ENCODE measurements at places on chromosomes 2 and 18. TPM values are rescaled to one million over a fixed set of nuclear protein-coding genes. Genes with fewer than 3 reads are reported as not detected.

DNA sequence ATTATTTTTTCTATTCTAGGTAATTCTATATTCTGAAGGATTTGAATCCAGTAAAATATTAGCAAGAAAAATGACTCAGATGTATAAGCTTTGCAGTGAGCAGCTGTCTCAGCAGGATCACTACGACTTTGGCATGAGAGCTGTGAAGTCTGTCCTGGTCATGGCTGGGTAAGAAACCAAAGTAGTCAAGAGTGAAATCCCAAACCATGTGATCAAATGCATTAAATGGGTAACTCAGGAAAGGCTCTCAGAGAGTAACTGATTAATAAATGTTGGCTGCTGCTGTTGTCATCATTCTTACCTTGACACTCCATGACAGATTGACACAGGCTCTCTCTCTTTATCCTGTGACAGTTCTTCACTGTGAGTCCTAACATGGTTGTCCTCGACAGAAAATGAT, 124.1 kb downstream of the DNAH6 start:
- no peaks in the 10 kb centered on the region for H3K4me1 ChIP-seq
- H3K27ac ChIP-seq: no peak overlapping the region
- peaks cover 5% of the 10 kb centered on the region for H3K36me3 ChIP-seq
- no peak for DNase-seq
- H3K4me3 ChIP-seq: no peak overlapping the region

DNA sequence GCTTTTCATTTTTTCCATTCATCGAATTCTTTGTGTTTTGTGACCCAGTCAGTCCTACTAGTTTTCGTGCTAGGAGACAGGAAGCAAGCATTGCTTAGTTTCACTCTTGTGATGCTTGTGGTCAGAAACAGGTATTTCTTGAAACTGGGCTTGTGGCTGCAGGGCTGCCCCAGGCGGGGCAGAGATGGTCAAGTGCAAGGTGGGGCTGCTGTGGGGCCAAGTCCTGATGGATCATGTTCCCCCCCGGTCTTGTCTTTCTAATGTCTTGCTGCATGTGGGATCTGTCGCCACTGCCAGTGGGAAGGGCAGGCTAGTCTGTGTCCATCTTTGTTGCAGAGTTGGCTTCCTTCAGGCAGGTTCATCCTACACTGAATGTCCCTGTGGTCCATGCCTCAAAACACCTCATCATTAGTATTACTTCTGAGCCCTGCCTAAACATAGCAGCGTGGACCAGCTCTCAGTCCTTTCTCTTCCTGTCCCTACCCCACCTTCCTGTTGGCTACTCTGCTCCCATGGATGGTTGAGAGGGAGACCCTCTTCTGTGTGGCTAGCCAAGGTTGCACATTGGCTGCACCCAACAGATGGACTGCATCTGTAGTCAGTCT, 38.7 kb downstream of the INPP4A start:
- H3K36me3 ChIP-seq: no peaks in the 10 kb centered on the region
- no peak for DNase-seq
- no peaks in the 10 kb centered on the region for H3K27me3 ChIP-seq
- H3K4me1 ChIP-seq: peaks cover 43% of the 10 kb centered on the region

GRCh38 chr2:241225983-241226382, 37.5 kb downstream of the ANO7 start:
- no peak for DNase-seq
- H3K27ac ChIP-seq: no peak overlapping the region
- no peak overlapping the region for H3K4me3 ChIP-seq
- peaks cover 72% of the 10 kb centered on the region for H3K36me3 ChIP-seq

TWIST2 gene
- 9.1 TPM for total RNA-seq

- H3K4me3 ChIP-seq: no peak overlapping the region
- H3K27ac ChIP-seq: no peak overlapping the region
- DNase-seq: no peak
- H3K27me3 ChIP-seq: no peaks in the 10 kb centered on the region
Observed at GRCh38 chr2:210493528-210493927, 17.0 kb upstream of the LANCL1 start.

VIT gene
- 1.5 TPM for total RNA-seq

ATIC gene
- total RNA-seq: 28.6 TPM

BCL2 gene
- total RNA-seq: 34.4 TPM

DNA sequence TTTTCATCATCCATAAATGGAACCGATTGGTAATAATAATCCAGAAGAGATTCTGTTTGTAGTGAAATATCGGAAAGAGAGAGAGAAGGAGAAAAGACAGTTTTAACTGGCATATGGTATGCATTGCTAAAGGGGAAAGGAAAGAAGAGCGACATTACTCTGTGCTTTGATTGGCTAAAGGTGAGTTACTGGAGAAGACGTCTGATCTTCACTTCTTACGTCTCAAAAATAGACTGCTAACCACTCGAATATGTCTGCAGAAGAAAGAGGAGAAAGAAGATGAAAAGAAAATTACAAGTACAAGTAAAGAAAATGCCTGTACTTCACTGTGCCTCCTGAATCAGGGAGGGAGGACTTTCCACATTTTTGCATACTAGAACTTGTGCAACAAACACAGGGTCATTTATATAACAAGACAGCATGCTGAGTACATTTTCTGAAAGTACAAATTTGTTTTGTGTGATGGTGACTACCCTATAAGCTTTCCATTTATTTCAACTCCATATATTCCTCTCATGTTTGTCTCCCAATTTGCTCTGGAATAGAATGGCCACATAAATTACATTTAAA, 787.2 kb downstream of the RNF144A start:
- H3K27ac ChIP-seq: no peak overlapping the region
- DNase-seq: no peak
- no peak overlapping the region for H3K4me3 ChIP-seq
- no peaks in the 10 kb centered on the region for H3K27me3 ChIP-seq
- H3K36me3 ChIP-seq: no peaks in the 10 kb centered on the region
- peaks cover 3% of the 10 kb centered on the region for H3K4me1 ChIP-seq

DSC3 gene
- 9.5 TPM for total RNA-seq

DUSP19 gene
- 5.7 TPM for total RNA-seq

DNA sequence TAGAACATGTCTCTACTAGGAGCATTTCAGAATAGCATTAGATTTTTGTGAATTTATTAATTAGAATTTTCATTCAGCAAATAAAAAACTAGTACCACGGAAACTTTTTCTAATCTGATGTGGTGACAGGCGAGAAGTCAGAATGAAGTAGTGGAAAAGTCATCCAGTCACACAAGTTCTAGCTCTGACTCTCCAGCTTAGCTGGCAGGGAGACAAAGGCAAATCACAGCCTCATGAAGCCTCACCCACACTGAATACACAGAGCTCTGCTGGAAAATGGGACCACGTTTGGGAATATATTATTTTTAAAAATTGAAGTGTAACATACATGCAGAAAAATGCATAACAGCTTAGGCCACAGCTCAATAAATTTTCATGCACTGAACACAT, 86.1 kb downstream of the L3MBTL4 start:
- peak; percentile 50 for DNase-seq
- H3K36me3 ChIP-seq: no peaks in the 10 kb centered on the region
- H3K27ac ChIP-seq: no peak overlapping the region
- H3K4me1 ChIP-seq: no peaks in the 10 kb centered on the region

DNA sequence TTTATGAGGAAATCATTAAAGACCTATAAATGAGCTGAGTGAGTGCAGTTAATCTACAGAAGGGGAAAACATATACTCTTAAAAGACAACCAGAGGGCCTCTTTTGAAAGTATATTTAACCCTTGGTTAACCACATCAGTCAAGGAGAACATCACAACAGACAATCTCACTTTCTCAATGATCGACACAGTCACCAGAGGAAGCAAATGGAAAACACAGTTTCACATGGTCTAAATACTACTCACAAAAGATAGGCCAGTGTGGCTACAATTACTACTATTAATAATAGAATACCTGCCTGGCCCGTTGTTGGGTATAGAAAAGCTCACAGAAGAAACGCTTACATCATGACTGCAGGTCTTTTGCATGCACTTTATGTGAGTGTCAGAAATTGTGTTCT, 426.2 kb downstream of the NCKAP5 start:
- H3K4me3 ChIP-seq: no peak overlapping the region
- H3K4me1 ChIP-seq: no peaks in the 10 kb centered on the region
- H3K36me3 ChIP-seq: no peaks in the 10 kb centered on the region
- DNase-seq: no peak

DNA sequence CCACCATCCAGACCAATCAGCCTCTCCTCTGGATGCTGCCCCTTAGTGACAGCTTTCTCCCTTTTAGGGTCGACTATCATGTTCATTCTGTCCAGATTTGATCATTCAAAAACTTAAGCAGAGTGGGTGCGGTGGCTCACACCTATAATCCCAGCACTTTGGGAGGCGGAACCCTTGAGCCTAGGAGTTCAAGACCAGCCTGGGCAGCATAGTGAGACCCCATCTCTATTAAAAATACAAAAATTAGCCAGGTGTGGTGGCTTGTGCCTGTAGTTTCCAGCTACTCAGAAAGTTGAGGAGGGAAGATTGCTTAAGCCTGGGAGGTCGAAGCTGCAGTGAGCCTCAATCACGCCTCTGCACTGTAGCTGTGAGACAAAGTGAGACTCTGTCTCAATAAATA, 68.3 kb upstream of the ZCCHC2 start:
- H3K27me3 ChIP-seq: no peaks in the 10 kb centered on the region
- DNase-seq: no peak
- H3K36me3 ChIP-seq: no peaks in the 10 kb centered on the region
- no peak overlapping the region for H3K27ac ChIP-seq

GRCh38 chr2:128445523-128445900, 126.8 kb upstream of the HS6ST1 start:
- no peaks in the 10 kb centered on the region for H3K36me3 ChIP-seq
- no peaks in the 10 kb centered on the region for H3K27me3 ChIP-seq
- H3K27ac ChIP-seq: no peak overlapping the region
- H3K4me1 ChIP-seq: peaks cover 55% of the 10 kb centered on the region

MDH1B gene
- total RNA-seq: 14.4 TPM

CYTIP gene
- total RNA-seq: 5.9 TPM

ABCG8 gene
- total RNA-seq: 0.33 TPM

DNA sequence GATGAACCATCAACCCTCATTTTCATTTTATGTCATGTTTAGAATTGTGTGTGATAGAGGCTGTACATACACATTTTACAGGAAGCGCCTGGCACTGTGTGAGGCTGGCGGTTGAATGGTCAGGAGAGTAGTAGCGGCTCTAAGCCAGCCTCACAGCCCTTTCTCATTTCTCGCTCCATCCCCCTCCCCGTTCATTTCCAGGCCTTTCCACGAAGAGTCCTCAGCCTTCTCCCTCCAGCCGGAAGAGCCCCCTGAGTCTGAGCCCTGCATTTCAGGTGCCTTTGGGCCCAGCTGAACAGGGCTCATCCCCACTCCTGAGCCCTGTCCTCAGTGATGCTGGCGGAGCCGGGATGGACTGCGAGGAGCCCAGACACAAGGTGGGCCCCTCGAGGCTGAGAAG, 51.8 kb downstream of the STK25 start:
- no peak overlapping the region for H3K27ac ChIP-seq
- no peak overlapping the region for H3K4me3 ChIP-seq
- H3K36me3 ChIP-seq: peaks cover 17% of the 10 kb centered on the region
- no peaks in the 10 kb centered on the region for H3K27me3 ChIP-seq

DNA sequence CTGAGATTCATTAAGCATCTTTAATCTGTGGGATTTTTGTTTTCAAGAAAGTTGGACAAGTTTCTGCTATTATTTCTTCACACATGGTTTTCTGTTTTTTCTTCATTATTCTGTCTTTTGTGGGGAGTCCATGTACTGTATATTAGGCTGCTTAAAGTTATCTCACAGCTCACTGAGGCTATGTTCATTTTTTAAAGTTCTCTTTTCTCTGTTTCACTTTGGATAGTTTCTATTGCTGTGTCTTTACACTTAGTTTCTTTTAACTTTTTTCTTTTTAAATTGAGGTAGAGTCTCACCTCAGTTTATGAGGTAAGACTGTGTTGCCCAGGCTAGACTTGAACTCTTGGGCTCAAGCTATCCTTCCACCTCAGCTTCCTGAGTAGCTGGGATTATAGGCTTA, 8.6 kb downstream of the OSBPL6 start:
- H3K36me3 ChIP-seq: peaks cover 7% of the 10 kb centered on the region
- H3K4me1 ChIP-seq: peaks cover 3% of the 10 kb centered on the region
- H3K27me3 ChIP-seq: no peaks in the 10 kb centered on the region
- no peak overlapping the region for H3K4me3 ChIP-seq
- DNase-seq: no peak

GRCh38 chr18:79424880-79425568, 29.3 kb downstream of the NFATC1 start:
- DNase-seq: no peak
- no peak overlapping the region for H3K27ac ChIP-seq
- H3K4me3 ChIP-seq: no peak overlapping the region
- peaks cover 38% of the 10 kb centered on the region for H3K36me3 ChIP-seq
- no peaks in the 10 kb centered on the region for H3K27me3 ChIP-seq

DNA sequence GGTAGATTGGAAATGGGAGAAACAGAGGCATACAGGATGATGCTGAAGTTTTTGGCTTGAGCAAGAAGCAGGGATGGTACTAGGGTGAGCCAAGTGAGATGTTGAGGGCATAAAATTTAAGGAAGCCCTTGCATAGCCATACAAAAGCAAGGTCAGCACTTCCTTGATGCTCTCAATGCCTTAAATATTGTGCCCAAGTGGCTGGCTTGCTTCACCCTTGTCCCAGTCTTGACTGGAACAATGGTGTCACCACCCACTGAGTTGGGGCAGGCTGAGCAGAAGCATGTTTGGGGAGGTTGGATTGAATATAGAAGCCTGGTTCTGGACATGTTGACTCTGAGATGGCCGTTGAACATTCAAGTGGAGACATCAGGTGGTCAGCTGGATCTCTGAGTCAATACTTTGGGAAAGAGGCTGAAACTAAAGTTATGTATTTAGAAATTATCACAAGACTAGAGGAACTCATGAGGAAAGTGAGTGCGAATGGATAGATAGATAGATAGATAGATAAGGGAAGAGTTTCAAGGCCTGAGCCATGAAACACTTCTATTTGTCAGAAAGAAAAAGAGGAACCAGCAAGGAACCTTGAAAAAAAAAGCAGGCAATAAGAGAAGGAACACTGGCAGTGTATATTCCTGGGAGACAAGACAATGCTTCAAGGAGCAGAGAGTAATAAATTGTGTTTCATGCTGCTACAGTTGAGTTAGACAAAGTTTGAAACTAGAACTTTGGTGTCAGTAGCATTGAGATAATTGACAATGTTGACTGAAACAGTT, 43.0 kb upstream of the HNMT start:
- H3K27ac ChIP-seq: no peak overlapping the region
- no peaks in the 10 kb centered on the region for H3K27me3 ChIP-seq
- H3K4me3 ChIP-seq: no peak overlapping the region

DNA sequence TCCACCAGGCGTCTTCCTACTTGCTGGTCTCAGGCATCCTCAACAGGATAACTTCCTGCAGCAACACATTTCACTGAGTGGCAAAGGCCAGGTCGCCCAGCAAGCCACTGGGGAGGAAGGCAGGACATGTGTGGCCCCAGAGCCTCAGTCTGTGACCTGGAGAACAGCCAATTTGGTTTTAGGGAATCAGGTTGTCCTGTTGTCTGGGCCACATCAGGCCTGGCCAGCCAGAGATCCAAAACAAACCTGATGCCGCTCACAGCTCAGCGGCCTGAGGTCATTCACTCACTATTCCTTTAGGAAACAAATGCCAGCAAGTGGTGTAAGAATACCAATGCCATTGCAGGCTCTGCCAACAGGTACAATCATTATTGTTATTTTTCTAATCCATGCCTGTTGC, 210.7 kb downstream of the VAPA start:
- H3K27me3 ChIP-seq: no peaks in the 10 kb centered on the region
- peaks cover 18% of the 10 kb centered on the region for H3K4me1 ChIP-seq
- DNase-seq: no peak
- H3K27ac ChIP-seq: no peak overlapping the region

BARD1 gene
- 25.8 TPM for total RNA-seq

NPAS2 gene
- total RNA-seq: 7.3 TPM

AOX1 gene
- 35.6 TPM for total RNA-seq

- H3K4me3 ChIP-seq: no peak overlapping the region
- H3K36me3 ChIP-seq: no peaks in the 10 kb centered on the region
Observed at GRCh38 chr2:223626716-223627115, 24.6 kb upstream of the SCG2 start.

GRCh38 chr2:183038341-183039300, at the start of gene NCKAP1:
Gene NCKAP1 (minus strand): TSS chr2:183038457. CDS start chr2:183038099, 358 bp downstream.
- no peaks in the 10 kb centered on the region for H3K27me3 ChIP-seq
- H3K4me3 ChIP-seq: peak within 1 kb of the TSS; percentile 72
